Activated CD8-positive, alpha-beta memory T cell treated with anti-CD3 and anti-CD28 coated beads for 48 hours (primary cell): ENCODE measurements at places on chromosomes 2 and 18.

- no peak for DNase-seq
Measured at GRCh38 chr2:98909317-98910211, 26.5 kb downstream of the CRACDL start.

GRCh38 chr18:59060551-59060950 lies 79.1 kb upstream of the SEC11C start:
- no peak for DNase-seq

DNA sequence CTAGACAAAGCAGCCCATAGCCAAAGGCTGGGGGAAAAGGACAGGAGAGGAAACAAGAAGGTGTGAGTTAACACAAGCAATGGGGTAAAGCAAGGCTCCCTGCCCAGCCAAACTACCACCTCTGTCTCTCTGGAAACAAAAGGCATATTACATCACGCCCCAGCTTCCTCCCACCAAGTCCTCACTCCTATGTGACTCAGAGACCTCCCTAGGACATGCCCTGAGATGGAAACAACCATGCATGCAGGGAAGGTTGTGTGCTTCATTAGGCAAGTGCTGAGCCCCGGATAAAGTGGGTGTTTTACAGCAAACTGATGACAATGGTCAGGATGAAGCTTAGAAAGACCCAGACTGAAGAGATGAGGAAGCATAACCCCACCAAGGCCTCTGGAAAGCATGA lies 9.0 kb upstream of the ATRAID start:
- no peak for DNase-seq

GRCh38 chr2:99988599-99988998 lies 153.8 kb downstream of the AFF3 start:
- DNase-seq, result no peak

- no peak for DNase-seq
Measured at GRCh38 chr2:131067465-131068125, 25.7 kb downstream of the FAM168B start.

DNA sequence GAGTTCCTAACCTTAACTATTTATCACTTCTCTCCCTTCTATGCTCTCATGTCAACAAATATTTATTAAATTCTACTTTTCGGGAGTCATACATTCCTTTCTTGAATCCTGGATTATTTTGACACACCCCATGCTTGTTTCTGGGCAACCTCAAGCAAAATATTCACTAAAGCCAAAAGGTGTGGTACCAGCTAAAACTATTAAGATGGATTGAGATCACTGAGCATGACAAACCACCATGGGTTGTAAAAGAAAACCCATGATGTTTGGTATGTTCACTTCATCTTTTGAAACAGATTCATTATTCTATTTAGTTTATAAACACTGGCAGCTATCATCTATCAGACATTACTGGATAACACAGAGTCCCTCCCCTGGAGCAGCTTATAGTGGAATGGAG lies 32.5 kb downstream of the DPP4 start:
- DNase-seq, result no peak

DNA sequence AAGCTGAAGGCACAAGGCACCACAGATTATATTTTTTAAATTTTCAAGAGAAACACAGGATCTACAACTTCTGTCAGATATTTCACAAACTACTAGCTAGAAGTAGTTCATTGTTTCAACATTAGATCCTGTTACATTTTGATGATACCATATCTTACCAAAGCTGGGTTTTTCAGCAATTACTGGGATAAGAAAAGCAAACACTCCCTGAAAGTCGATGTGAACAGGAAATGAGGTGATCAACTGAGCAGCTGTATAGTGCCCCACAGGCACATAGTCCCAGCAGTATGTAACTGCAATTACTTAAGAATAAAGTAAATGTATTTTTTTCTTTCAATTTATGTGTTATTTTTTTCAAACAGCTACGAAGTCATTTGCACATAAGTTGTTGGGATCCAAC lies 103.5 kb downstream of the DNER start:
- no peak for DNase-seq

- DNase-seq, result no peak
Measured at GRCh38 chr2:651951-652373, 25.2 kb downstream of the TMEM18 start.

DNA sequence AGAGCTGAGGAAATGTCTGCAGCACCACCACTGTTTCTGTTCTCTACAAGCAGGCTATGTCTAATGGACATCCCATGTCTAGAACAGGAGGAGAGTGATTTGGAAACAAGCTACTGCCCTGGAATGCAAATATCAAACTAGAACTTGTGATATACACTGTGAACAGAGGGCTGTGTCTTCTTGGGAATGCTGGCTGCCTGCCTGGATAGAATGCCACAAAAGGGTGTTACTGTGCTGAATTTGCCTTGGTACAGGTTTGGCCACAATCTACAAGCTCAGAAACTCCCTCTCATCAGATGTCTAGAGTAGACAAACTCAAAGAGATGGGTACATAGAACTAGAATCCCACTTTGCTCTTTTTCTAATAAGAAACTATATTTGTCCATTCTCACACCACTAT lies 170.5 kb downstream of the NYAP2 start:
- DNase-seq, result no peak

DNA sequence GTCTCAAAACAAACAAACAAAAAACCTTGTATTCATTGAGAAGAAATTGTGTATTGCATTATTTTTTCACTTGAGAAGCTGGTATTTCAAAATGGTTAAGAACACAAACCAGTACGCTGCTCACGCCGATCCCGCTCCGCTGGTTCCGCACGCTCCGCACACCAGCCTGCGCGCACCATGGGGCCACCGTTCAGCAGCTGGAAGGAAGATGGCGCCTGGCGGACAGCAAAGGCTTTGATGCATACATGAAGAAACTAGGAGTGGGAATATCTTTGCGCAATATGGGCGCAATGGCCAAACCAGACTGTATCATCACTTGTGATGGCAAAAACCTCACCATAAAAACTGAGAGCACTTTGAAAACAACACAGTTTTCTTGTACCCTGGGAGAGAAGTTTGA lies 75.7 kb downstream of the RBM43 start:
- DNase-seq, result no peak

- DNase-seq, result no peak
Measured at GRCh38 chr2:216119146-216119545, 10.0 kb downstream of the XRCC5 start.

GRCh38 chr2:231521-232185 lies 32.2 kb downstream of the SH3YL1 start:
- no peak for DNase-seq

DNA sequence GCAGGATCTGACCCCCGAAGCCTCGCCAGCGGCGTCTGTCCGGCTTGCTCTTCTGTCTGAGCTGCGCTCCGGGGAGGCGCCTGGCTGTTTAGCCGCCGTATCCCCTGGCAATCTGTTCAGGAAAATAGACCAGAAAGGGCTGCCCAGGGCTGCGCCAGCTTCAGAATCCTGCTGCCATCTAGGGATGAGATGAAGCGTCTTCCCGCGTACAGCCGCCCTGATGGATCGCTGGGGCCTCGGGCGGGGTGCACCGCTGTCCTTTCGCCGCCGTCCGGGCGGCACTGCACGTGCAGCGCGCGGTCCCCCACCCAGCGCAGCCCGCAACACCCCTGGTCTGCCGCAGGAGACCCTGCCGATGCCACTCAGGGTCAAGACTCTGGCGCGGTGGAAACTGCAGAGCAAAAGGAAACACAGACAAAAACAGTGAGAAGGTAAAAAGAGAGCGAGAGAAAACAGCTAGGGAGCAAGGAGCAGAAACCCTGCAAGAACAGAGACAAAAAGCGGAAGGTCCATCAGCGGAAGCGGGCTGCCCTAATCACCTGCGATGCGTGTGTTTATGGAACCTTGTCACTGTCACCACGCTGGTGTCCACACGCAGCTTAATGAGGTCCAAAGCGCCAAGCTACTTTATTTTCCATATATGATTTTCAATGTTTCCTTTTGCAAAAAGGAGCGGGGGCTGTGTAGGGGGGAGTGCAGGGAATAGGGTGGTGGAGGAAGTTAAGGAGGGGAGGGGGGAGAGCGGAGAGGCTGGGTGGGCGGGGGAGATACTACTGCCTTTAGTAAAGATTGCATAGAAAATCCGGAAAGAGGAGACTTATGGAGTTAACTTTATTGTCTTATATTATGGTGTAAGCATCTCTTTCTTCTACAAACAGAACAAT lies 2113.3 kb upstream of the PIK3C3 start:
- DNase-seq, result no peak

DNA sequence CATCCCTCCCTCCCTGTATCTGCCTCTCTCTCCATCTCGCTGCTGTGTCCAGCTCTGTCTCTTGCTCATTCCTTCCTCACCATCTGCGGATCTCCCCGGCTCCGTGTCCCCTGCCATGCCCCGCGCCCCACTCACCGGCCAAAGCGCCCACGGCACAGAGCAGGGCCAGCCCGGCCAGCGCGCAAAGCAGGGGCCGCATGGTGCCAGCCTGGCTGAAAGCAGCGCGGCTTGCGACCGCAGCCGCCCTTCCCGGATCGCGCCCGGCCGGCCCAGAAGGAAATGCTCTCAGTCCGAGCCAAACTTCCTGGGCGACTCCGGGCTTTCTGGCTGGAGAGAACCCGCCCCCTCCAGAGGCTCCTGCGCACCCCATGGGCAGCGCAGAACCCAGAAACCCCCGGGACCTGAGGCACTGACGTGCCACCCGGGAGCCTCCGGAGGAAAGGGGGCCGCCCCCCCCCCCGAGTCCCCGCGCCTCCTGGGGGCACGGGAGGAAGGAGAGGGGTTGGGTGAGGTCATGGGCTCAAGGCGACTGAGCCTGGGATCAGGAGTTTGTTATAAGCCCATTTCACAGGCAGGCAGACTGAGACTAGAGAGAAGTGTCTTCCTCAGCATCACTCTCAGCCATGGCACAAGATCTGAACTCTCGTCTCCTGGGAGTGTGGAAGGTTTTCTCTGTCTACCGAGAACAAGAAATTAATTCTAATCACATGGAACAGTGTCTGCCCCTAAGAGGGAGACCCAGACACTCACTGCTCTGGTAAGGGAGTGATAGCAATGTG lies 45.2 kb upstream of the RAB6C start:
- no peak for DNase-seq

GRCh38 chr18:50401888-50402287 lies 27.0 kb downstream of the SKA1 start:
- DNase-seq, result no peak

GRCh38 chr2:205759257-205759656 lies 77.0 kb downstream of the NRP2 start:
- DNase-seq, result no peak

DNA sequence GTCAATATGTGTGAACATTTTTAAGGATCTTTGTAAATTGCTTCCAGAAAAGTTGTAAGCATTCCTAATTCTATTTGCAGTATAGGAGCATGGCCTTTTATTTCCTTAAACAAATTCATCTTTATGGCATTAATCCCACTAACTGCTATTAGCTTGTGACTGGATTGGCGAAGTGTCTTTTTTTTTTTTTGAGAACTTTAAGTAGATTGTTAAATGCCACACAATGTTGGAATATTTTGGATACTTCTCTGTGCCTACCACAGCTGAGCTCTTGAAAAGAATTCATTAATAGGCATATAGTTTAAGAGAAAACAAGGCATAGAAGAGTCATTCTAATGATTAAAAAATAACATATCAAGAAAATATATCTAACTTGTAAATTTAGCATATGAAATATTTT lies 129.7 kb downstream of the LAMA3 start:
- no peak for DNase-seq

- DNase-seq, result no peak
Measured at GRCh38 chr2:161373942-161374341, 42.2 kb upstream of the TBR1 start.

GRCh38 chr2:98893911-98894321 lies 42.1 kb downstream of the CRACDL start:
- no peak for DNase-seq

GRCh38 chr2:177689623-177690022 lies 297.1 kb downstream of the AGPS start:
- no peak for DNase-seq

DNA sequence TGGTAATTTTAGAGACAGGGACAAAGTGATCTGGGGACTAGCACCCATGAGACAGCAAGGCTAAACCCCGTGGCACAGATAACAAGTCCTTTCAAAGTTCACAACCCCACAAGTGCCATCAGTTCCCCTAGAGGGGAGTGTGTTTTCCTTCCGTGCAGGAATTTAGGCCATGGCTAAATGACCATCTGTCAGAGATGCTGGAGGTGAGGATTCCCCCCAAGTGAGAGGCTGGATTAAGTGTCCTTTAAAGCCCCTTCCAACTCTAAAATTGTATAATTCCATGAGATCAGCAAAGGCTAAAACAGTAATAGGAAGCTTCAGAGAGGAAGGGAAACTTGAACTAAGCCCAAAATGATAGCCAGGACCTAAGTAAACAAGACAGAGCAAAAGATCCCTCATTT lies 8.7 kb downstream of the FEZ2 start:
- no peak for DNase-seq

GRCh38 chr2:132974467-132975095 lies 304.6 kb upstream of the LYPD1 start:
- no peak for DNase-seq

DNA sequence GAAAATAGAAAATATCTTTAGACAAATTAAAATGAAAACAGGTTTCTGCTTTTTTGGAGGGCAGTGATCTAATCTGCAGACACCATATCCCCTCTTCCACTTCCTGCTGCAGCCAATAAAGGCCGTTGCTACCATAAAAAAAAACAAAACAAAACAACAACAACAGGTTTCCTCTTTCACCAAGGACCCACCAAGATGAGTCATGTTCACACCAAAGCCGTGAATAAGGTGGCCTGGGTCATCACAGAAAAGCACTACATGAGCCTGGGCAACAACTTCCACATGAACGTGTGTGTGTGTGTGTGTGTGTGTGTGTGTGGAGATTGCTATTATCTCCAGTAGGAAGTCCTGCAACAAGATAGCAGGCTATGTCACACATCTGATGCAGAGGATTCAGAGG lies 24.8 kb upstream of the TFCP2L1 start:
- no peak for DNase-seq

DNA sequence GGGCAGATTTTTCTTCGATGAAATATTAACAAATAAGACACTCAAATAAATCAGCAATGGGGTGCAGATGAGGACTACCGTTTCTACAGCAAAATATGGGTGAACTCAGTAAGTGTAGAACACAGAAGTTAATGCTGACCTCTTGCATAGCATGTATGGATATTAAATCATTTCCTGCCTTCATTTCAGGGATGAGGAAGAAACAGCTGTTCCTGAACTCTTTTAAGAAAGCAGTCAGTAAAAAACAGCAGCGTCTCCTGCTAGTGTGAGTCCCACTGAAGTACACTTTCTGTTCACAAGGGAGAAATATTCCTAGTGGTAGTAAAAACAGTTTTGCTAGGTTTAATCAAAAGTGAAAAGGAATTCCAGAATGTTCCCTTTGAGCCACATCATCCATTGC lies 379.0 kb downstream of the ZEB2 start:
- no peak for DNase-seq

DNA sequence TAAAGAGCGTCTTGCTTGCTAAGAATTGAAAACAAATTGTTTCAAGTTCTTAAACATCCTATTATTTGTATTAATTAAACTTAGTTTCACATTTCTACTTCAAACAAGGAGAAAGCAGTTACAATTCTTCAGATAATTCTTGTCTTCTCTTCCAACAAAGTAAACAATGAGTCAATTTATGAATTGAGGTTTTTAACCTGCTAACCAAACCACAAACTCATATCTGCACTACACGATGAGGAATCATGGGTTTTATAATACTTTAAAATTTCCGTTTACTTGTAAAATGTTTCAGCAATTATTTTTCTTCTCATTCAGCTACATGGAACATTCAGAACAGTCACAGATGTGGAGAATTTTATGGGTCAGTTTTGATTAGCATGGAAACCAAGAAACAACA lies 114.2 kb downstream of the SPIRE1 start:
- DNase-seq, result no peak
